ENCODE measurements at places on chromosomes 1 and 21.

- DNase-seq = no peak
Measured at GRCh38 chr1:196510451-196510850, 97.8 kb downstream of the KCNT2 start.

DNA sequence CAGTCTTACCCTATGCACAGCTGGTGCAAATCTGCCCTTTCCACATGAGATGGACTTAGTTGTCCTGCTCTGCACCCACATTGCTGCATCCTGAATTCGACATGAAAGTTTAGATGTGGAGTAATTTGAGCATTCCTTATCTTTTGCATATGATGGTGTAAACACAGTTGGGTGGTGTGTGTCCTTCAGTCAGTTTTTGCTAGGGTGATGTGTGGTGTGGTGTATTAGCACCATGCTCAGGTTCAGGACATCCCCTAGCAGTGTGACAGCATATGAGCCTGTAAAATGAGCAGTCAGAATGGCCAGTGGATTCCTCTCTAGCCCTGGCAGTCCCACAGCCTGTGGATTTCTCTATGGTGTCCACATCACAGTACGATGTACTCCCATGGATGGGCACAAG is 42.6 kb upstream of the CD101 start:
- no peak for DNase-seq

- no peak for DNase-seq
Measured at GRCh38 chr1:244344001-244344400, 107.7 kb downstream of the ADSS2 start.

- DNase-seq = no peak
Measured at GRCh38 chr1:24928689-24929397, 1.2 kb downstream of the RUNX3 start.

DNA sequence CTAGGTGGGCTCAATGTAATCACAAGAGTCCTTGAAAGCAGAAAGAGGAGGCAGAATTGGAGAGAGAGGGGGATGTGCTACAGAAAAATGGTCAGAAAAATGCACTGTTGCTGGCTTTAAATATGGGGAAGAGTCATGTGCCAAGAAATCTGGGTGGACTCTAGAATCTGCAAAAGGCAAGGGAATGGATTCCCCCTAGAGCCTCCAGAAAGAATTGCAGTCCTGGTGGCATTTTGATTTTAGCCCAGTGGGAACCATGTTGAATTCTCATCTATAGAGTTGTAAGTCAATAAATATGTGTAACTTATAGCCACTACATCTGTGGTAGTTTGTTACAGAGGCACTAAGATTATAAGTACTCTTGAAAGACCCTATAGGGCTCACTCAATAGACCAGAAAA is 210.3 kb downstream of the ASTN1 start:
- no peak for DNase-seq

DNA sequence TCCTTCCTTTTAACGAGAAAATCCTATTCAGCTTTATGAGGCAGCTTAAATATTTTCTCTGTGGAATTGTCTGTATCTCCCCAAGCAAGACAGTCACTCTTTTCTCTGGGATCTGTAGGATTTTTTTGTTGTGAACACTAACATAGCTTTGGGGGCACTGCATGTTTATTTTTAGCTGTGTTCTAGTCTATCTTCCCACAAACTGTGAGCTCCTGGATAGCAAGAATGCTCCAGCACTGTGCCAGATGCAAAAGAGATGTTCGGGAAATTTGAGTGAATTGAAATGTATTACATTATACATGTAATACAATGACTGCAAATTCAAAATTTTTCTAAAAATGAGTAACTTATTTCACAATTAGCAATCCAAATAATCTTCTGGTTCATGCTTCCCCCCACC is 282.2 kb downstream of the PLPP3 start:
- DNase-seq = no peak

DNA sequence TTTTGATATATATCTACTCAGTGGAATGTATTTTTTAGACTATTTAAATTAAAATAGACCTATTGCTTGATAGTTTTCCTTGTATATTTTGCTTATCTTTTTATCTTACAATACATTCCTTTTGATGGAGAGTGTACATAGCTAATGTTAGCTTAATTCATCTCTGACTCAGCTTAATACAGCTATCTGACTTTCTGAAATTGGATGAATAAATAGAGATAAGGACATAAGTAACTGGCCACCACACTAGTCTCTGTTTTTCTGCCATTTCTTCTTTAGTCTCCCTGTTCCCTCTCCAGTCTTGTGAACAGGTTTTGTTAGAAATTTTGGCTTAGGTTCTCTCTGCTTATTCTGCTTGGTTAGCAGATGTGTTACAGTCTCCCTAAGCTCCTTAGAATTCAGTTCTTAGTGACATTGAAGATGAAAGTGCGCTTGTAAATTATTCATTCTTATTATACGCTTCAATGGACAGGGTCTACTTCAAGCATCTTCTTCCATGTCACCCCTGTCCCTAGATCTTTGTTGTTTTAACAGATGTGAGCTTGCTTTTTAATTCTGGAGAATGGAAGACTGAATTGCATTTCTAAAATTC is 59.6 kb downstream of the XPR1 start:
- no peak for DNase-seq

GRCh38 chr1:170910273-170910672 is 25.1 kb upstream of the MROH9 start:
- no peak for DNase-seq

- no peak for DNase-seq
Measured at GRCh38 chr21:16419188-16419921, 689.6 kb downstream of the USP25 start.

GRCh38 chr1:231691618-231692259 is 65.1 kb downstream of the DISC1 start:
- DNase-seq = no peak

GRCh38 chr1:173413271-173413707 is 63.8 kb upstream of the PRDX6 start:
- no peak for DNase-seq

DNA sequence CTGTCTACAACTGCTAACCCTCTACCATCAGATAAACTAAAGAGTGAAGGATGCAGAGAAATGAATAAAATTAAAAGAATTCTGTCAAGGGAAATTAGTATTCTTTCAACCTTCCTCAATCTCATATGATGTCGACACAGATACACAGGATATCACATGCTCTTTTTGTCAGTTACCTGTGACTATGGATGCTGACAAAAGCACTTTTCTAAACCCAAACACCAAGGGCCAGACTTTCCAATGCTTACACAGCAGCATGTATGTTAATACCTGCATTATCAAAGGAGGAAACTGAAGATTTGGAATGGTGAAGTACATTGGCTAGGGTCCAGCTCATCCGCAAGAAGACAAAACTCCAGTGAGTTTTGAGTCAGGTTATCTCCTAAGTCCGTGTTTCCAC is 294.0 kb downstream of the SMYD3 start:
- DNase-seq = no peak

- DNase-seq = no peak
Measured at GRCh38 chr1:243287652-243288051, 31.8 kb downstream of the SDCCAG8 start.

- no peak for DNase-seq
Measured at GRCh38 chr1:15288173-15288926, 41.3 kb downstream of the FHAD1 start.

GRCh38 chr1:33140153-33141149 is 41.4 kb downstream of the TRIM62 start:
- no peak for DNase-seq

DNA sequence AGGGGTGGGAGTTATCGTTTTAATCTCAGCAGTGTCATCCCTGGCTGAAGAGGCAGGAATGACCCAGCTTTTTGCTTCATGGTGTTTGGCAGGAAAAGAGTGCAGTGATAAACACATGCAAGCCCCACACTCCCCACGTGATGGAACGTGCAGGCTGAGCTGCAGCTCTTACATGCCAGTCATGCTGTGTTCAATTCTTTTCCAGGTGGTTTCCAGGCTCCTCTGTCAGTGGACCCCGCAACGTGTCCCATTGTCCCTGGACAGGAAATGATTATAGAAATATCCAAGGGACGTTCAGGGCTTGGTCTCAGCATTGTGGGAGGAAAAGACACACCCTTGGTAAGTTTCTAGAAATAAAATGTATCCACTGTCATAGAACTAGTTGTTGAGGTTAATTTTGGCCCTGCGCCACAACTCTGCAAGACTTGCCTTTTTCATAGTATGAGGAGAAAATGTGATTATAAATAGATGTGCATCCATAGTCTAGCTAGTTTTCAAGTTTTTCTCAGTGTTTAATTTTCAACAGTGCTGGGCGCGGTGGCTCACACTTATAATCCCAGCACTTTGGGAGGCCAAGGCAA is 110.2 kb upstream of the L1TD1 start:
- DNase-seq = no peak

DNA sequence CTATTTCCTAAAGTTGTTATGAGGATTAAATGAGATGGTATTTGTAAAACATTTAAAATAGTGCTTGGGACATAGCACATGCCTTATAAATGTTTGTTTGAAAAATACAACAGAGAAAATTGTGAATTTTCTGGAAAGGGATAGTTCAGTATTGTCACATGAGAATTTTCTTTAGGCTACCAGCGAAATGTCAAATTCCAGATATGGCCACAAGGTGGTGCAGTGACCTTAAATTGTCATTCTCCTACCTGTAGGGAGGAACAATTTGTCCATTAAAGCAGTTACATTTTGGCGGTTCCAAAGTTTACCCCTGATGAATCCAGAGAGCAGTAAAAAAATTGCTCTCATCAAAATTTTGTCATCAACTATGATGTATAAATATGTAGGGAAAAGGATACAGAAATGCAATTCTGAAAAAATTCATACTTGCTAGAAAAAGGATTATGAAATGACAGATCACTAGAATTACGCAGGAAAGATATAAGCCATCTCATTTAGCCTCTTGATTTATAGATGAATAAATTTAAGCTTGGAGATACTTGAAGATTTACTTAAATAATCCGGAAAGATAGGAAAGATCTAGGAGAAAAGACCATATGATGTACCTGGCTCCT is 50.2 kb upstream of the TSHB start:
- peak; percentile 65 for DNase-seq

GRCh38 chr1:105964879-105965278 is 1091.6 kb upstream of the PRMT6 start:
- no peak for DNase-seq

DNA sequence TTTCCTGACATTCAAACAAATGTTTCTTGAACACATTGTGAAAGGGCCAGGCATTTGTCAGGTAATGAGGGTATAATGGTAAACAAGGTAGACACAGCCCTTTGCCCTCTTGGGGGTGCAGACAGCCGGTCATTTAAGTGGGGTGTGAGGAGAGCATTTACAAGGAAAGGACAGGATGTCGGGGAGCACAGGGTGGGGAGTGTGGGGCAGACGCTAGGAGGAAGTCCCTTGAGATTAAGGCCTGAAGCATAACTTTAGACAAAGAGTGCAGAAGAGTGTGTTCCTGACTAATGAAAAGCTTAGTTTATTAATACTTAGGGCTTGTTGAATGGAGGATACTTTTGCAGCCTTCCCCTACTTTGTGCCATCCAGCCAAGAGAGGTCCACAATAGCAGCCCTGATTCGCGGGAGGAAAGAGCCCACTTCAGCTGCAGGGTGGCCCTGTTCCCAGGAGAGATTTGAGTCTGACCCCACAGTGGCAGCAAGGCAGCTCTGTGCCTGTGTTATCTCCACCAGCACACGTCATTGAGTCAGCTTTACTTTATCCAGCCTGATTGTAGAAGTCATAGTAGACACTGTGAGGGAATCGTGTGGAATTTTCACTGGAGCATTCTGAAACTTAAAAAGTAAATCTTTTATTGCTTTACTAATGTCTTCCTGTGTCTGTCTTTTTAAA is 35.1 kb downstream of the MPZL1 start:
- DNase-seq = no peak

DNA sequence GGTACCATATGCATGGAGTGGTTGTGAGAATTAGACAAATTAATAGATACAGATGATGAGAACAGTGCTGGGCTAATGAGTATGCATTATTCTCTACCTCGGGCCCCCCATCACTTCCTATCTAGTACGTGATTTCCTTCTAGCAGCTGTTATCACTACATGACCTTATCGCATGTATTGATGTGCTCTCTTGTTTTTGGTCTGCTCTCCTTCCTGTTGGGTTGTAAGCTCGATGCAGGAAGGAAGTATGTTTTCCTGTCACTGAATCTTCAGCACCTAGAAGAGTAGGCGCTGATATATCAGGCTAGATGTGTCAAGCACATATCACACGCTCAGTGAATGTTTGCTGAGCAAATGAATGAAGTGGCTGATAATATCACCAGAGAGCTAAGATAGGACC is 43.9 kb upstream of the IFNAR2 start:
- no peak for DNase-seq

DNA sequence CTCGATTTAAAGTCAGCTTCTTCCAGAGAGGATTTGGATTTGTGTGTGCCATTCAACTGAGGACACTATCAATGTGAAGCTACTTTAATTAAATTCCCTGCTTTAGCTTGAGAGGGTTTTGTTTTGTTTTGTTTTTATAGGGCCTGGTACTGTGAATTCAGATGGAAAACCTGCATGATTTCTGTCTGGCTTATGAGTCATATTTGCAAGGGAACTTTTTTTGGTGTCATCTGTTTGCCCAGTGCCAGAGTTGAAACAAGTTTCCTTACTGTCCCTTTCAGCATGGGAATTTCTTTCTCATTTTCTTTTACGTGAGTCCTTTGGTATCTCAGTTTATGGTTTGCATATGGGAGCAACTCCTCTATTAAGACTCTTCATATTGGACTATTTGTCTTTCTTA is 194.6 kb downstream of the GREM2 start:
- DNase-seq = no peak

DNA sequence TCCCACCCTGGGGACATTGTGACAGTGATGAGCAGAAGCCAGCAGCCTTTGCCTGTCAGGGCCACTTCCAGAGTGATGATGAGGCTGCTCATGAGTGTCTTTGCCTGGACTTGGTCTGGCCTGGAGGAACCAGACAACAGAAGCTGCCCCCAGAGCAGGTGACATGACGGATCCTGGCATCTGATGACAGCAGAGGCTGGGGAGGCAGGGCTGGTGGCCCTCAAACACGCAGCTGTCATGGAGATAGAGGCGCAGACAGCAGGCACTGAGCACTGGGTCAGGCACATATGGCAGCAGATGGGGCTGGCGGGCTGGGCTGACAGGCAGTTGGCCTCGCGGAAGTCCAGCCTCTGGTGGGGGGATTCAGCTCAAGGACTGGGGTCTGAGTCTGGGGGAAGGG is 66.4 kb upstream of the STUM start:
- no peak for DNase-seq

- no peak for DNase-seq
Measured at GRCh38 chr1:151596166-151596953, 15.5 kb upstream of the SNX27 start.

DNA sequence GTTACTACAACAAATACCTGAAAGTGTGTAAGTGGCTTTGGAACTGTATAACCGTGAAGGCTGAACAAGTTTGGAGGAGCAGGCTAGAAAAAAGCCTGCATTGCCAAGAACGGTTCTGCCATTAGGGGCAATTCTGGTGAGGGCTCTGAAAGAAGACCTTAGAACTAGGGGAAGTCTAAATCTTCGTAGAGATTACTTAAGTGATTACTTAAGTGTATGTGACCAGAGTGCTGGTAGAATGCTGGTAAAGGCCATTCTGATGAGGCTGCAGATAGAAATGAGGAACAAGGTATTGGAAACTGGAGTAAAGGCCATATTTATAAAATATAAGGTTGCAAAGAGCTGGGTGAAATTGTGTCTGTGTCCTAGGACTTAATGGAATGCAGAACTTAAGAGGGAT is 158.0 kb downstream of the CLIC6 start:
- no peak for DNase-seq
